Femur (tissue), 1 donor: ENCODE measurements at places on chromosomes 3 and 15.
A peak's percentile ranks its signal among the peaks of the same experiment; 100 is the strongest.

DNA sequence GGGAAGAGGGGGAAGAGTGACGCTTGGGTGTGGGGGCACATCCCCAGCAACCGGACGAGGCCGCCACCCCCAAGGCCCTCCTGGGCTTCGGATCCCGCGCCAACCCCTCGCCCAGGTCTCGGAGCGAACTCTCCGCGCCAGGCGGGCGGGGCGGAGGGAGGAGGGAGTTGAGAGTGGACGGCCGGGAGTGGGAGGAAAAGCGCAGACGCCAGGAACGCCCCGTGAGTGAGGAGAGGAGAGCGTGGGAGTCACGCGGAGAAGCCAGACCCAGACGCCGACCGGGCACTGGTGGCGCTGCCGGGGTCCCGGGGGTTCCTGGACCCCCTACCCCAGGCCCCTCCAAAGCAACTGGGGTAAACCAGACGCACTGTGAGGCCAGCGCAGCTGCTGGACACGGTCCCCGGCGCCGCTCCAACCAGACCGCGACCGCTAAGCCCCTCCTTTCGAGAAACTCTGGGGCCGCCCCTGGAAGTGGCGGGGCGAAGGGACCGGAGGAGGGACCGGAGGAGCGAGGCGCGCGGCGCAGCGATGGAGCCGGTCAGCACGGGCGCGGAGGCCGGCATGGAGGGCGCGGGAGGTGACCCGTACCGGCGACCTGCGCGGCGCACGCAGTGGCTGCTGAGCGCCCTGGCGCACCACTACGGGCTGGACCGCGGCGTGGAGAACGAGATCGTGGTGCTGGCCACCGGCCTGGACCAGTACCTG is at the start of gene EFCC1:
TSS of gene EFCC1 (plus strand) at position 204 of the 705 bp plus-strand sequence. CDS start at position 529, 325 bp downstream.
- DNase-seq: peak; percentile 77

- no peak for DNase-seq
Measured at GRCh38 chr3:47313341-47314055, 30.8 kb downstream of the KLHL18 start.

GRCh38 chr3:189286188-189286587 is 114.4 kb downstream of the TPRG1 start:
- DNase-seq: no peak

DNA sequence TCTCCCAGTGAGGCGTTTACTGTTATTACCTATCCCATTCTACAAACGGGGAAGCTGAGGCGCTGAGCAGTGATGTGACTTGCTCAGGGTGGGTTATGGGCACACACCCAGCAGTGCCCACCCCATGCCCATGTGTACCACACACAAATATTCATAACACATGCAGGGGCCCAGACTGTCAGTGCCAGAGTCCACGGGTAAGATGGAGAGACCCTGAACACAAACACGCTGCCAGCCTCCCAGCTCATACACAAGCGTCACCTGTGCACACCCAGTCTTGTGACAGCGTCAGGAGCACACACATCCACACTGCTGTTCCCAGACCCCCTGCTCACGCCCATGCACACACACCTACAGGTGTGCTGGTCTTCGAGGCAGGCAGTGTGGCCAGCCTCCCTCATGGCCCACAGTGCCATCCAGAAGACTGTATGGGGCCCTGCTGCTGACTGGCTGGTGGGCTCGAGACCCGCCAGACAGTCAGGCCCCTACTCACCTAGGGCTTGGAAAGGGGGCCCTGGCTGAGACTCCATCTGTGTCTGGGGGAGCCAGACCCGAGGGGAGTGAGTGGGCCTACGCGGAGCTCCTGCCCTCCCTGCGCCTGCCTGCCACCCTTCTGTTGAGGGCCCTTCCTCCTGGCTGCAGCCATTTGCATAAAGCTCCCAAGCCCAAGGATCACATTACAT is 39.4 kb downstream of the DNAJB8 start:
- DNase-seq: no peak

GRCh38 chr3:194135806-194136518 is at the start of gene HES1:
TSS of gene HES1 (plus strand) at chr3:194136148. CDS start at chr3:194136381, 233 bp downstream.
- peak; percentile 96 for DNase-seq

DNA sequence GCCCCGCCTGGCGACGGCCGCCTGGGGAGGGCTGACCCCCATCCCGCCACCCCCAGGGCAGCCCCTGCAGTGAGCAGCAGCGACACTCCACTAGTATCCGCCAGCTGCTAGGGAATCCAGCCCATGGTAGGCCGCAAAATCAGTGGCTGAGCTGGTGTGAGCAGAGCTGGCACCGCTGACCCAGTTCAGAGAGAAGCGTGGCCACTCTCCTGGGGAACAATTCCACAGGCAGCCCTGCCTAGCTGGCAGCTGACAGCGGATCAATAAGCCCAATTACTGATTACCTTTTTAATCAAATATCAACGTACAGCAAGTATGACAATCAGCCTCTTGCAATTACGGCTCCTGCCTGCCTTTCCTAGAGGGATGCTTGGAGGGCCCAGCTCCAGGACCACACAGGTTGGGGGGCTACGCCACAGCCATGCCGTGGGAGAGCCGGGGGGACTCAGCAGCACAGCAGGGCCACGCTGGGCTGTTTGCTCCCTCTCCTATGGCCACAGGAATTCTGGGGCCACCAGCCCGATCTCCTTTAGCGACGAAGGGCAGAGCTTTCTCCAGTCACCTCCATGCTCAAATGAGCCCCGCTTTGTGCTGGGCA is 13.9 kb downstream of the DNAJB8 start:
- DNase-seq: no peak

GRCh38 chr15:73596174-73596573 is 37.0 kb downstream of the NPTN start:
- DNase-seq: no peak

DNA sequence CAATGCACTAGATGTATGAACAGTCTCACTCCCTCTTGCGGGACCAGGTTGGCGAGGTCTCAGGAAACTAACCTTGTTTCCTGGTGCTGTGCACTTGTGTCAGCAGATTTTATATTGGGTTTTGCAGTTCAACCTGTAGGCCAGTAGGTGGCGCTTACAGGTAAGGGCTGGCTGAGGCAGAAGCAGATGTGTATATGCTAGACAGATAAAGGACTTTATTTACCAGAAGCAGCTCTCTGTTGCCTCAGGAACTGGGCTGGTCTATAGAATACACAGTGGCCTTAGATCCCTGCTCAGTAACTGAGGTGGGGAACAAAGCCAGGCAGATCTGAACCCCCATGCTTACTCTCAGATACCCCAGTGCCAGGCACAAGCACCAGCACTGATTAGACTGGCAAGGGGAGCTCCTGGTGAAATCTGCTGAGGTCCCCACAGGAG is 296.8 kb downstream of the DOCK3 start:
- no peak for DNase-seq

- peak; percentile 82 for DNase-seq
Measured at GRCh38 chr15:29821416-29822099, 710 bp downstream of the TJP1 start.

GRCh38 chr15:73125219-73125618 is 73.0 kb downstream of the NEO1 start:
- no peak for DNase-seq

GRCh38 chr15:62240121-62241096 is 75.3 kb upstream of the C2CD4B start:
- no peak for DNase-seq

- peak; percentile 31 for DNase-seq
Measured at GRCh38 chr15:95365511-95366107, 964.9 kb upstream of the NR2F2 start.

- DNase-seq: no peak
Measured at GRCh38 chr3:87797872-87798566, 260.8 kb downstream of the CGGBP1 start.

DNA sequence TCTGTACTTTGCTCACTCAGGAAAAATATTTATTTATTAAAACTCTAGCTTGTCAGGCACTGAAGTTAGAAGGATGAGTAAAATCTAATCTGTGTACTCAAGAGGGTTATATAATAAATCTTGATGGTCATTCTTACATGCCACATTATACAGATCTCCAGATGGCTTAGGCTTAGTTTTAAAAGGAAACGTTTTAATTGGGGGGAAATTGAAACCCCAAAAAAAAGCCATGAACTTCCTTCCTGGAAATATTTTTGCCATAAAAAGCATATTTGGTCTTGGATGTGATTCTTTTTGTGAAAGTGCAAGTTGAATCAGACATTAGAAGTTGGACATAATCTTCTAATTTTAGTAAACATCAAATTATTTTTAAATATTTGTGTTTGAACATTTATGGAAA is 6.0 kb downstream of the SENP8 start:
- DNase-seq: no peak

- DNase-seq: no peak
Measured at GRCh38 chr3:50138266-50139200, 16.6 kb upstream of the SEMA3F start.

- no peak for DNase-seq
Measured at GRCh38 chr3:123657111-123657510, 72.3 kb upstream of the HACD2 start.

DNA sequence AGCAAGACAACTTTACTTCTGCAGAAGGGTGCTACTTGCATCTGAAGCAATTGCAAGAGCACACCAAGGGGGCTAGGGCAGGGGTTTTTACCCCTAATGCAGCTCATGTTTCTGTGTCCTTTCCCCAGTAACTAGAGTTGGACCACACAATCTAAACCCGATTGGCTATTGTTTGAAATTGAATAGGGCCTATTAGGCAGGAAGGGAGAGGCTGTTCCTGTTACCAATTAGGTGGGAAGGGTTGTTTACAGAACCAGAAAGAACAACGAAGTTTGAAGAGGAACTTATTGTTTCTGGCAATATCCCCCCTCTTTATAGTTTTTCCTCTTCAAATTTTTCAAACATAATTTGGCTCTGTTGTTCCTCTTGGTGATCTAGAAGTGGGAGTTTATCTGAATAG is 85.5 kb downstream of the CHCHD4 start:
- DNase-seq: no peak

GRCh38 chr3:39548282-39548681 is 80.8 kb downstream of the MOBP start:
- no peak for DNase-seq

- DNase-seq: peak; percentile 83
Measured at GRCh38 chr15:93929375-93930094, 301.8 kb upstream of the MCTP2 start.

GRCh38 chr15:99059010-99059981 is 45.6 kb upstream of the SYNM start:
- peak; percentile 94 for DNase-seq

- DNase-seq: no peak
Measured at GRCh38 chr3:66372681-66373350, 128.0 kb downstream of the LRIG1 start.

- no peak for DNase-seq
Measured at GRCh38 chr15:100463515-100463914, 65.2 kb downstream of the CERS3 start.

GRCh38 chr3:181212271-181212670 is 222.7 kb upstream of the DNAJC19 start:
- no peak for DNase-seq

DNA sequence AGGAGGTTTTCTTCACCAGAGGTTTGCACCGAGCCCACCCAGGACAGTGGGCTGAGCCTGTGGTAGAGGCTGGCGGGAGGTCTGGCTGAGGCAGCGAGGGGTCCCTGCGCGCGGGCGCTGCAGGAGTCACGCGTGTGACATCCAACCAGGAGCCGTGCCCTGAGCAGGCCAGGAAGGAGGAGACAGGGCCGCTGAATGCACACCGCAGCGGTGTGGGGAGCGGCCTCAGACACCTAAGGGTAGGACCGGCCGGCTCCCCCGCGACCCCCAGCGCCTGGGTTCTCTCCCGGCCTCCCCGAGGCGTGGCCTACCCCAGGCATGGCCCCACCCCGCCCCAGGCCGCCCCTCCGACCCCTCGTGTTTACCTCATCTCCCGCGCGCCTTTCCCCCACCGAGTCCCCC is 412 bp downstream of the SLC41A3 start:
- DNase-seq: peak; percentile 64

DNA sequence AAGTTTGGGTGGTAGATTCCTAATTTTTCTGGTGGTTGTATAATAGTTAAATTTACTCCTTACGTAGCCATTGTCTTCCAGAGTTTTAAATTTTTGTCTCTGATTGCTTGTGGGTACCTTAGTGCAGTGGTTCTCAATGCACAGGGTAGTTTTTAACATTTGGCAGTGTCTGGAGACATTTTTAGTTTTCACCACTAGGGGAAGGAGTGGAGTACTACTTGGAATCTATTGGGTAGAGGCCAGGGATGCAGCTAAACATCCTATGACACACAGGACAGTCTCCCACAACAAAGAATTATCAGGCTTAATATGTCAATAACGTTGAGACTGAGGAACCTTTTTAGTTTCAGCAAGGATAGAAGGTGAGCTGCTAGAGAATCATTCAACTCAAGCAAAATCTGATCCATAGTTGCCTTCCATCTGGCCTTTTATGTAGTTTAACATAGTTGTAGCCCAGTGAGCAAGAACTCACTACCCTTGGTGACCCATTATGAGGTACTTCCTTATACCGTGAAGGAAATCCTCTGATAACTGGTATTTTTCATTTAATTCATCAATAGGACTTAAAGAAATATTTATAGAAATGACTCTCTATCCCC is 8.6 kb upstream of the STX19 start:
- DNase-seq: no peak

DNA sequence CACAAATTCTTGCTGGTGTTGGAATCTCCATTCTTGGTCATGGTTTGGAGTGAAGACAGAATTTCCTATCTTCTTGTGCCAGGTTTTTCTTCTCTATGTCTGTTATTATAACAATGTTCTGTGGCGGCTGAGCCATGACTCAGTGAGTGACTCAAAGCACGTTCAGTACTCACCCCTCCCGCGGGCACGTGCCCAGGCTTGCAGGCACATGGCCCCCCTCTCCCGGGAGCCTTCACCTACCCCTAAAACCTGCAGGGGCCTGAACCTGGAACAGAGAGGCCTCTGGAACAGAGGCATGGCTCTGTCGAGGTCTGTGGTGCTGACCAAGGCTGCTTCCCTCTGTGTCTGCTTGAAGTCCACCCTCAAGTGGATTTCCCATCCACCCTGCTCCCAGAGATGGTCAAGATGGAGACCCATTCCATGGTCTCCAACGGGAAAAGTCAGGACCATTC is 27.6 kb downstream of the PLXNB1 start:
- DNase-seq: peak; percentile 64

GRCh38 chr3:16670191-16670590 is 65.0 kb upstream of the DAZL start:
- DNase-seq: no peak

DNA sequence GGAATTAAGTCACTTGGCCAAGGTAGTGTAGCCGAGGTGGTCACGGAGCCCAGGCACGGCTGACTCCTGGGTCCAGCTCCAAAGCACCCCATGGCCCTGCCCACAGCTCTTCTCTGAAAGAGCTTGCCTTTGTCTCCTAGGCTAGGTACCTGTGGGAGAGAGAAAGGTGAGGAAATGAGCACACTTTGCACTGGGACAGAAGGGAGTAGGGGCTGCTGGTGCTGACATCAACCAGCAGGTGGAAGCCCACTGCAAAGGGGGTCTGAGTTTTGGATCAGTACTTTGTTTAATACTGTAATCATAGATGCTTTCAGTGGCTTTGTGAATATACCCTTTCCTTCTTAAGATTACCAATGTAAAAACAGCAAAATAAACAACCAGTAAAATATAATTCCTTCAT is 128.3 kb upstream of the EIF1B start:
- no peak for DNase-seq

DNA sequence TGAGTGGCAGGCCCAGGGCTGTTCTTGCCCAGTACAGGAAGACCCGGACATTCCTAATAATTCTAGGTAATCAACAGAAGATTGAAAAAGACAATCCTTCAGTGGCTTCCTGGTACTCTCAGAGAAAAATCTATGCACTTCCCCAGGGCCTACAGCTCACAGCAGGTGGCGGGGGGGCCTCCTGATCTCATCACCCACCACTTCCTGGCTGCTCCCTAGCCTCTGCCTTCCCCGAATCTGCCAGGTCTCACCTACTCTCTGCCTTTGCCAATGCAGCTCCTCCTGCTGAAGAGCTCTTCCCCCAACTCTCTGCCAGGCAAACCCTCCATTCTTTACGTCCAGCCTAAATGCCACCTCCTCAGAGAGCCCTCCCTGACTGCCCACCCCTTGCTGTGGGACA is 37.5 kb downstream of the EHD4 start:
- no peak for DNase-seq
